ENCODE measurements at places on chromosomes 4 and X. TPM values are rescaled to one million over a fixed set of nuclear protein-coding genes. Genes with fewer than 3 reads are reported as not detected.

The MAGEC2 gene
- not detected for total RNA-seq

GRCh38 chrX:70042399-70043371, 7.1 kb downstream of the AWAT2 start:
- no peak for DNase-seq

DNA sequence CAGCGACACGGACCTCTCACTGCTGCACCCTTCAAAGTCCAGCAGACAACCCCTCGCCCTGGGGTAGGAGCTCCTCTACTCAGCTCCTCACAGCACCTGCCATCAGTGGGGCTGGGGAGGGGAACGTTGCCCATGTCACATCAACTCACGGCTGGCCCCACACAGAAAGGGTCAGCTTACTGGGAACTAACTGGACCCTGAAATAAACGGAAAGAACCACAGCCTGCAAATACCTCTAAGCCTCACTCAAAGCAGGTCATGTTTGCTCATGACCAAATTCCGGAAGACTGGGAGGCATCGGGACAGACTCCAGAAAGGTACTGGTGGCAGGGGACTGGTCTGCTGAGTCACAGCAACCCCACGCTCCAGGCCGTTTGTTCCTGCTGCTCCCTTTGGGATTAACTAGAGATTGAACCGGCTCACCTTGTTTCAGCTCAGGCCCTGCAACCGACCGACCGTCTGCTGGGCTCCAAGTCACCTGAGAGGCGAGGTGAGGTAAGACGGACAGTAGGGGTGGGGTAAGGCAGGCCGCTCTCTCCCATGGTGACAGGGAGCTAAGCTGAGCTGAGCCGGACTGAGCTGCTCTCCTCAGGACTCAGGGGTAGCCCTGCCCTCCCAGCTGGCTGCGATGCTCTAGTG, 5.6 kb downstream of the G6PD start:
- DNase-seq: no peak

The CFI gene
- total RNA-seq: not detected

The FRG2 gene
- total RNA-seq: not detected

DNA sequence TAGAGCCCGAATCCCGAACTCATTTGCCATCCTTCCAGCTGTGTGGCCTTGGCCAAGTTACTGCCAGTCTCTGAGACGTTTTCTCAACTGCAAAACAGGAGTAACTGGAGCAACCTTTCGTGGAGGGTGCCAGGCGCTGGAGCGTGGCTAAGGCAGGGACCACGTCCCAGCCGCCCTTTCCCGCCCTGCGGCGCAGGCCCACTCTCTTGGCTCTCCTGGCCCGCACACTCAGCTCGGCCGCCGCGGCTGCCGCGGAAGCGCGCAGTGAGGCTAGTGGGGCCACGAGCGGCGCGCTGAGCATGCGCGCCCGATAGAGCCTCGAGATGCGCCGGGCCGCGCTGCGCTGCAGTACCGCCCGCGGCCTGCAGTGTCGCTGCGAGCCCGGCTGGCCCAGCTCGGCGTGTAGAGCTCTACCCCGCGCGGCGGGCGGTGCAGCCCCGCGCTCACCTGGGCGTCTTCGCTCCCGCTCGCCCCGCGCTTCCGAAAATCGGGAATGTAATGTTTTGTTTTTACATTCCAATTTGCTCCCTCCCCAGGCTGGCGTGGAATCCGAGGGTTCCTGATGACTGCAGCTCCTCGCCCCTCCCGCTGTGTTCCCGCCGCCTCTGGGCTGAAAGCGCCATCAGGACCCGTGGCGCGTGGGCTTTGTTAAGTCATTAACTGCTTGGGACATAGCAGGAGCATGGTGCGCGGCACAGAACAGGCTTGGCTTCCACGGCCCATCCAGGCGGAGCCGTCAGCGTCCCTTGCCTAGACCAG, 4.0 kb upstream of the ZNF518B start:
- peak; percentile 58 for DNase-seq

The PFKFB1 gene
- 0.14 TPM for total RNA-seq

DNA sequence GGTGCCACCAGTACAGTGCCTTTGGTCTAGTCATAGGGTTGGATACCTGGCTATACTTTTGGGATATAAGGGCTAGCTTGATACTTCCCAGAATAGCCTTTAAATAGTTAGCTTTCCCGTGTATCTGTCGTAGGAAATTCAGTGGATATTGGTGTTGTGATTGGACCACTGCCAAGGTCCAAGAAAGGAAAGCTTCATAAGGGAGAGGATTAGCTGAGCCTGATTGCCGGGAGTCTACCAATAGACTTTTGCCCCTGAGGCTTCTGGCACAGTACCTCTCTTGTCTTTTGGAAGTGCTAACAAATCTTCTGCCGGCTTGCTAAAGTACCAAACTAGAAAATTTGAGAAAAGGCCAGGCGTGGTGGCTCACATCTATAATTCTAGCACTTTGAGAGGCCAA, 350.6 kb downstream of the CHIC1 start:
- DNase-seq: no peak

The ANTXR2 gene
- total RNA-seq: 0.51 TPM

DNA sequence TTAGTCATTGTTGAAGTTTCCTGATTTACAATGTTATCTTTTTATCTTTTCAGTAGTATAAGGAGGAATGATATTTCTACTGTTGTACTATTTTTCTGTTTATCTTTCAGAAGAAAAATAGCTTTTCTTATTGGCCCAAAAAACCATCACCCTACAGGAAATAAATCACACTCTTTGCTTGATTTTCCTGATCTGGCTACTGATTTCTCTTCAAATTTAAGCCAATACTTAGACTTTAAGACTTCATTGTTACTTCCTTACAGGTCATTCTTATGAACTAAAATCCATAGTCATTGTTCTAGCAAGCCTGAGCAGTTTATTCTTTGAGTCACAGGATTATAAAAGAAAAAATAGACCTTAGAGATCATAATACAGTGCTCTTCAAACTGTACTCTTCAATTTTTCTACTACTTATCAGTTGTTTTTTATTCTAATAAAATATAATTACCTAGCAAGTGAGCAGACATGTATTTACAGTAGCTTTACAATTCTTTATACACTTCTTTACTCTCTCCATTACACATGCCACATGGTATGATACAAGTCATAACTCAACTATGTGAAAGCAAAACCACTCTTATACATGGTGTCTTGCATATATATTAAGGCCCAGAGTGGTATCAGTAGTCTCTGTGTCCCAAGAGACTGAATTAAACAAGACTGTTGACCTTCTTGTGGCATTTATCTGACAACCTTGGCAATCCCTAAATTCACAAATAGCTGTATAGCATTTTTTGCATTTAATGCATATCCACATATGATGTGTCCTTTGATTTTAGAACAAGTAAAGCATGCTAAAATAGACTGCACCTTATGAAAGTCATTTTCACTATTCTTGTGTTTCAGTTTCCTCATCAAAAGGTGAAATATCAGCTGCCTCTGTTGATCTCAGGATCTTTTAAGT, 47.9 kb downstream of the TET2 start:
- DNase-seq: no peak

The ADH1A gene
- total RNA-seq: not detected

The FAM53A gene
- 24.1 TPM for total RNA-seq

DNA sequence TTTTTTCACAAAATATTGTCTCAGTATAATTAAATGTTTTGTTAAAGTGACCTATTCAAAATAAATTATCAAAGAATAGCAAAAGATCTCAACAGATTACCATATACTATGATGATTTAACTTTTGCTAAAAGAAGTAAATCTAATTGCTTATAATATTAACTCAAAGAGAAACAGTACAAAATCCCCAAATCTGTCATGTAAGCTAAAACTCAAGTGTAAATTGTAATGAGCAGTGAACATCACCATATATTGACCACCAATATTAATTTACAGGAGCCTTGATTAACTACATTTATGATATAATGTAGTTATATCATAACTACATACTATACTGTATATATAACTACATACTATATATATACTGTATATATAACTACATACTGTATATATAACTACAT, 174.4 kb downstream of the SLC39A8 start:
- no peak for DNase-seq

DNA sequence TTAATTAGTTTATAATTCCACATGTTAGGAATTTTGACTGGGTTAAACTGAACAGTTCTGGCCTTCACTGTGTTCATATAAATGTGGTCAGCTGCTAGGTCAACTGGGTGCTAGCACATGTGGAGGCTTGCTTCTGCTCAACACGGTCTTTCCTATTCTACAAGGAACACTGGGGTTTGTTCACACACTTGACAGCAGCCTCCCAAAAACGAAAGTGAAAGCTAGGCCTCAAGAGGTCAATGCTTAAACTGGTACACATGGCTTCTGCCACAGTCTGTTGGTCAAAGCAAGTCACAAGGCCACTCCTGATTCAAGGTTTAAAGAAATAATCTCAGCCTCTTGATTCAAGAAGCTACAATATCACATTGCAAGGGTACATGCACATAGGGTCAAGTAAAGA, 126.5 kb downstream of the QDPR start:
- no peak for DNase-seq

- no peak for DNase-seq
Observed at GRCh38 chr4:90906239-90906638, 779.0 kb downstream of the CCSER1 start.

GRCh38 chr4:62394766-62395165, 1194.6 kb downstream of the ADGRL3 start:
- no peak for DNase-seq

The GAGE1 gene
- total RNA-seq: not detected

The RRH gene
- total RNA-seq: not detected

The CT83 gene
- not detected for total RNA-seq

The RAP2C gene
- total RNA-seq: 22.6 TPM

The PGAM4 gene
- 0.17 TPM for total RNA-seq

DNA sequence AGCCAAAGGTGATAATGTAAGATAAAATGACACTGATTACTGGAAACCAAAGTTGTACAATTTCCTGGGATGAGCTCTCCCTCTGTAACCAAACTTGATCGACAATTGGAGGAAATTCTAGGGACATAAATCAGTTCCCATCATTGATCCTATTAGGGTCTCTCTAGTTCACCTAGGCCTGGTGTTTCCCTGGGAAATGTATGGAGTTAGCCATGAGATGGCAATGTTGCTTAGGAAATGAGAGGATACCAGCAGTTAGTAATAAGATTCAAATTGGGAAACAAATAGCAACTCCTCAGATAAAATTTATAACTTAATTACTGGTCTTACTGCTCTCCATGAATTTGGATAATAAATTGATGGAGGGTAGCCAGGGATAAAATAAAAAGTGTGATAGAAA, 52.2 kb downstream of the SPATA18 start:
- DNase-seq: peak; percentile 3

DNA sequence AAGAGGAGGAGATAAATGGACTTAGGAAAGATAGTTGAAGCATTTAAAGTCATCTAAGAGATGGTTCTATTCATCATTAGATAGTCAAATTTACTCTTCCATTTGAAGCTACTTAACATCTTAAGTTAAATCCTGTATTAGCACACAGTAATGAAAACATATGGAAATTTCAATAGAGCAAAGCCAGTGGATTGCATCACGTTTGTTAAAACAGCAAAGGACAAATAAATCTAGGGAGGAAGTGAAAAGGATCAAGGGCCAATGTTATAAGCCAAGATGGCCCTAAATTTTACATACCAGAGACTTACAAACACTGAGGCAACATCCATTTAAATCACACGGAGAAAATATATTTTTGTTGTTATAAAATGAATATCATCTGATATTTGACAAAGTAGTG, 602.8 kb downstream of the INPP4B start:
- DNase-seq: no peak

The LARP1B gene
- 29.5 TPM for total RNA-seq

- DNase-seq: no peak
Observed at GRCh38 chr4:189828081-189828697, 112.5 kb upstream of the FRG1 start.

The GLOD5 gene
- total RNA-seq: not detected

The OPRPN gene
- not detected for total RNA-seq

GRCh38 chr4:92111493-92111892, 192.3 kb upstream of the GRID2 start:
- no peak for DNase-seq

- DNase-seq: peak; percentile 60
Observed at GRCh38 chr4:61741327-61742096, 541.4 kb downstream of the ADGRL3 start.

DNA sequence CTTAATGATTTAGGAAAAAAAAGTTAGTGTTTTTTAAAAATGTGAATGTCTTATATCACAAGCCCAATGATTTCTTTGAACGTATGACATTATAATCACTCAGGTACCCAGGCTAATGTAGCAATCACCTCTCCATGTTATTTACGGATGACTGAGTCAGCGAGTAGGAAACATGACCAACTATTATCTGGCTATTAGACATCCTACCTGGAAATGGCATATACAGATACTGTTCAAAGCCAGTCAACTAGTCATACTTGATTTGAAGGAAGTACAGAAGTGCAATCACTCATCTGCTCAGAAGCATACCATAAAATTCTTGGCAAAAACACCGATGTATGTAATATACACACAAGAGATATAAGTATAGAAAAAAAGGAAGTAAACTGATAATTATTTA, 732.5 kb downstream of the ARAP2 start:
- no peak for DNase-seq

DNA sequence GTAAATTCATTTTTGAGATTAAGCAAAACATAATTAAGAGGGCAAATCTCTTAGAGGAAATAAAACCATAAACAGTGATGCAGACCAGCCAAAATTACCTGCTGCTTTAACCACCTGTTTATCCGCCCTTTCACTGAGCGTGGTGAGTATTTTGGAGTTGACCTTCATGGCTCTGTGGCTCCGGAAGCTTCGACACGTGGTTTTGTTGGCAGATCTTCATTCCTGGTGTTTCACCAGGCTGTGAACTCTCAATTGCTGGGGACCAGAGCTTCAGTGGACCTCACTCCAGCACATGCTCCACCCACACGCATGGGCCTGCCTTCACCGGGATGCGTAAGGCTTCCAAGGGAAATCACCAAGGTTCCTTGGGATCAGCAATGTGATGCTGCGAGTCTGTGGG, 83.8 kb downstream of the FHDC1 start:
- DNase-seq: peak; percentile 79

The DNAAF6 gene
- not detected for total RNA-seq

The UGT2B10 gene
- not detected for total RNA-seq

Data from G401 (cell line).